Suppressor macrophage (primary cell): ENCODE measurements at places on chromosomes 1 and 21.

GRCh38 chr21:42587036-42587435 is 66.4 kb upstream of the PDE9A start:
- no peak for DNase-seq

DNA sequence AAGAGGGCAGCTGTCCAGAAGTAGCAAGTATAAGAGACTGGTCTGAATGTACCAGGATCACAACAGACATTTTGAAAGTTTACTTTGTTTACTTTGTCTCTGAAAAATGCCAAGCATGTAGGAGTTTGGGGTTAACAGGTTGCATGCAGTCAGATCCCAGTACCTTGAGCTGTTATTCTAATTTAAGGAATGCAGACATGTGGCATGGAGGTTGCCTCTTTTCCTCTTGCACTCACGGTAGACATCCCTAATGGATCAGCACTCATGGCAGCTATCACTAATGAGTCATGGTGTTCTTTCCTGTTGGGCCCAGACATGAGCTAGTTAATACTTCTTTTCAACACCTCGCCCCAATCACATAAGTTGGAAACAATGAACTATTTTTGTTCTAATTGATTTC is 67.3 kb downstream of the GADD45A start:
- DNase-seq: no peak

DNA sequence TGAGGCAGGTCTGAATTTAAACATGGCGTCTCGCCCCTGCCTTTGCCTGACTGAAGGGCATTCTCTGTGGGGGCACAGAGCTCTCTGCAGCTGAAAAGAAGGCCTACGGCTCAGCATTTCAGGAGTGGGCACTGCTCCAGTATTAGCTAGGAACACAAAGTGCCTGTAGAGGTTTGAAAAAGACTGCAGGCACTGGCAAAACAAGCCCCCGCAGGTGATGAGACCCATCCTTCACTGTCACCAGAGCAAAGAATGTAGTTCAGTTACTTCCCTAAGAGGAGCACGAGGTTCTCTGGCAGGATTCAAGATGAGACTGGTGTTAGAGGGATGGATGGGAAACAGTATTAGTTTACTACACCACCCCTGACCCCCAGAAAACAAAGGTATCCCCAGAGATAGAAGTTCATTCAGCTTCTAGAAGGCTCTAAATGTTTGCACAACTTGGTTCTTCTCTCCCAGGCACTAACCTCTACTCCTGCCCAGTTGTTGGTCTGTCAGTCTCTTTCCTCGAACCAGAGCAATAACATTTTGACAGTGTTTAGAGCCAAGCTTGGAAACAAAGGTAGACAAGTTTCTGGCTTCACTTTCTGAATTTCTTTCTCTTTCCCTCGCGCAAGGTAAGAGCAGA is 101.9 kb upstream of the KCNE2 start:
- DNase-seq: no peak

DNA sequence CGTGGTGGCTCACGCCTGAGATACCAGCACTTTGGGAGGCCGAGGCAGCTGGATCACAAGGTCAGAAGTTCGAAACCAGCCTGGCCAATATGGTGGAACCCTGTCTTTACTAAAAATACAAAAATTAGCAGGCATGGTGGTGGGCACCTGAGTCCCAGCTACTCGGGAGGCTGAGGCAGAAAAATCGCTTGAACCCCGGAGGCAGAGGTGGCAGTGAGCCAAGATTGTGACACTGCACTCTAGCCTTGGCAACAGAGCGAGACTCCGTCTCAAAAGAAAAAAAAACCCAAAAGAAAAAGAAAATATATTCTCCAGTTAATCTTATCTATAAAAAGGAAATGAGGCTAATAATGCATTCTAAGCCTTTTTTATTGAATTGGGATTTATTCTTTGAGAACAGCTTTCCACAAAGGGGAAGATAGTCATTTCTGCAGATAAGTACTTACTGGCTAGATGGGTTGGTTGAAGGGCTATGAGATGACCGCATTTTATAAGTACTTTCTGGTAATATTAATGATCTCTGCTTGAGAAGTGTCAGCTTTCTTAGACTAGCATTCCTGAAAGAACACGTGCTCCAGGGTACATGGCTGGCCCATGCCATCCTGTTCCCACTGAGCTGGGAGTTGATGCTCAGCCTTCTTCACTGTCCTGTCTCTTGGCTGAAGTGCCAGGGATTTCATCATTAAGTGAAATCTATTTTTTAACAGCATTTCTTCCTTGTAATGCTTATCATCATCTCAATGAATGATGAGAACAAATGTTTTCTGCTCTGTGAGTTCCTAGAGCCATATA is 57.9 kb downstream of the SASS6 start:
- no peak for DNase-seq

DNA sequence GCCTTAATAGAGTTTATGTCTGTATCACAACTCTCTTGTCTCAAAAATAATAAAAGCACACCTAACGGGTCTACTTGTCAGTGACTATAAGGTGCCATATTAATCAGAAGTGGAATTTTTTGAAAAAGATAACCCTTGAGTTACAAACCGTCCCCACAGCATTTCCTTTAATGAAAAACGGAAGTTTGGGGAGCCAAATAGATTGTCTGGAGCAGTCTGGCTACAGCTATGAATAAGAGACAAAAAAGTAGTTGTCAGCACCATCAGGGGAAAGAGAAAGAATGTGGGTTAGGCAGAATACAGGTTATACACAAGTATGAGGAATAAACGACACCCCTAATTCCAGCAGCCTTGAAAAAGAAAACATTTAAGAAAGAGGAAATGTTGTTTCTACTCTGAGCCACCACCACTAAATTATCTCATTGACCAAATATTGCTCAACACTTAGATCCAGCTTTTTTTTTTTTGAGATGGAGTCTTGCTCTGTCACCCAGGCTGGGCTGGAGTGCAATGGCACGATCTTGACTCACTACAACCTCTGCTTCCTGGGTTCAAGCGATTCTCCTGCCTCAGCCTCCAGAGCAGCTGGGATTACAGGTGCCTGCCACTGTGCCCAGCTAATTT is 29.4 kb upstream of the USP24 start:
- DNase-seq: peak; percentile 56

- DNase-seq: peak; percentile 55
Observed at GRCh38 chr1:209674957-209675564, at the start of gene G0S2. TSS of gene G0S2 (plus strand) at chr1:209675412. CDS start at chr1:209675685, 273 bp downstream.

DNA sequence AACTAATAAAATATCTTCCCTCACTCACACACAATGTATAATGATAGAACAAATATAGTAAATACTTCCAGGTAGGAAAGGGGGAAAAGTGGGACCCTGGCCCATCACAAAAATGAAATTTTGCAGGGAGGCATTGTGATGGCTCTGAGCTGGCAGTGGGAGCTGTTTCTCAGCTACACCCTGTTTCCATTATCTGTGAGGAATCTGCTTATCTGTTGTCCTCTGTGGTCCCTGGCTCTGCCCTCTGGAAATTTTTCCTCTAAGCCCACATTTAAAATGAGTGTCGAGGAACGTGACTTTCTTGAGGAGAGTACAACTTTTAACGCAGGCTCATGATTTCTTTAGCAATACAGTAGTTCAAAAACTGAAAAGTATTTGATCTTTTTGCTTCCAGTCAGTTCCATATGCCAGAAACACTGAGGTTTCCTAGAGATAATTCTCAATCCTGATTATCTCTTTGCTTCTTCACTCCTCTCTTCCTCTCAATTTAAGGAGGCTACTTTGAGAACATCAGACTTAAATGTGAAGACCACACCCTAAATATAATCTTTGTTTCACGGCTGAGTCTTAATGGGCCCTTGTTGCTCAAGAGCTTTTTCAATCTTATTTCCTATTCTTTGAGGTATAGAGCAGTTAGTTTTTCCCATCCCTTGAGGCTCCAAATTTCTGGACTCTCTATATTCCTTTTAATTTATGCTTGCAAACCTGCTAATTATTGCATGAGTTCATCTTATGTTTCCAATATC is 5.0 kb upstream of the EEIG2 start:
- DNase-seq: no peak

- DNase-seq: peak; percentile 77
Observed at GRCh38 chr1:45566722-45567121, 16.1 kb downstream of the AKR1A1 start.

- no peak for DNase-seq
Observed at GRCh38 chr1:204268101-204268500, 54.3 kb upstream of the GOLT1A start.

GRCh38 chr1:85888921-85889320 is 180.7 kb upstream of the ZNHIT6 start:
- no peak for DNase-seq

DNA sequence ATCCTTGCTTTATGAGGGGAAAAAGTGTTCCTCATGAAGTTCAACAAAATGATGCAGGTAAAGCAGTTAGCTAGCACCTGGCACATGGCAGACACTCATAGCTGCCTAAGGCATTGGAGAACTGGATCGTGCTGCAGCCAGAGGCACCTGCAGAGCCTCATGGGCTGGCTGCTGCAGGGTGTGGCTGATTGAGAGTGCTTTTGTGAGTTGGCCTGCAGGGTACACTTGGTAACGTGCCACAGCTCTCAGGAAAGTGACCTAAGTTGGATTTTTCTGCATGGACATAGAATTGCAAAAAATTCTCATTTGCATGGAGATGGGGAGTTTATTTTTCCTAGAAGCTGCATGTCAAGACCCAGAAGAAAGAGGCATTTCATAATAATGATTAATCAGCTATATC is 31.6 kb upstream of the IL20 start:
- no peak for DNase-seq

DNA sequence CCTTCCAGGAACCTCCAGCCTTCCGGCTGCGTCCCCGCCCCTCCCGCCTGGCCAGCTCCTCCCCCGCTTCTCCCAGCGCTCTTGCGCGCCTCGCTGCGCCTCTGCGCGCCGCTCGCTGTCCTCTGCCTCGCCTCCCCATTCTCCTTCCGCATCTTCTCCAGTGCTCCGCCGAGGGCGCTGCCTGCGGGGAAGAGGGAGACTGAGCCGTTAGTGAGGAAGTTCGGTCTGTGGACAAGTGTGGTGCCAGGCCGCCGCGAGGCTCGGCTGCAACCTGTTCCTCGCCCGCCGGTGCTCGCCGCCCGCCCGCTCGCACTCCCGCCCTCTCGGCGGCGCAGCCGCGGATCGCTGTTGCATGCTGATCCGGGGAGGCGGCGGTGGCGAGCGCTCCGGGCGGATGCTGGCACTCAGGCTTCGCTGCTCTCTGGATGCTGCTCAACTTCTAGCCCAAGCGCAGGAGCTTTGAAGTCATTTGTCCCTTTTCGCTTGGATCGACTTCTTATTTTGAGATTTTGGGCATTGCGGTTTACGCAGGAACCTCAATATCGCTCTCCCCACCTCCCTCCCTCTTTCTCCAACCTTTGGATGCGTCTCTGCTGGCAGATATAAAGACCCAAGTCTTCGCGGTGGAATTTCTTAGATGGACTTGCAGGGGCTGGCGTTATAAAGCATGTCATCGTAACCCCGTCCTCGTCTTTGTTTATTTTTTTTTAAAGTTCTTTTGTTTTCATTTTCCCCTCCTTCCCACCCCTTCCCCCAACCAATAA is 614 bp upstream of the CACNA1E start:
- DNase-seq: peak; percentile 58

DNA sequence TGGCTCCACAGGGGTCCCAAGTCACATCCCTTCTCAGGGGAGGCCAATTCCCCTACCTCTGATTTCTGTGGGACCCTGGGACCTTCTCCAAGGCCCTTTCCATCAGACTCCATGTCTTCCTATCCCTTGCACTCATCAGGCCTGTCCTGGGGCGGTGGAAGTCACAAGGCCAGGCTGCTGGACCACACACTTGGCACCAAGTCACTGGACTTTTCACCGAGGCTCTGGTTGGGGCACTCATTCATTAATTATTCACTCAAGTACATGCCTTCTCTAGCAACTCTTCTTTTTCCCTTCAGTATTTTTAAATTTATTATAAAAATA is 11.2 kb upstream of the FOXO6 start:
- no peak for DNase-seq

GRCh38 chr1:222375701-222376100 is 172.2 kb downstream of the HHIPL2 start:
- no peak for DNase-seq

DNA sequence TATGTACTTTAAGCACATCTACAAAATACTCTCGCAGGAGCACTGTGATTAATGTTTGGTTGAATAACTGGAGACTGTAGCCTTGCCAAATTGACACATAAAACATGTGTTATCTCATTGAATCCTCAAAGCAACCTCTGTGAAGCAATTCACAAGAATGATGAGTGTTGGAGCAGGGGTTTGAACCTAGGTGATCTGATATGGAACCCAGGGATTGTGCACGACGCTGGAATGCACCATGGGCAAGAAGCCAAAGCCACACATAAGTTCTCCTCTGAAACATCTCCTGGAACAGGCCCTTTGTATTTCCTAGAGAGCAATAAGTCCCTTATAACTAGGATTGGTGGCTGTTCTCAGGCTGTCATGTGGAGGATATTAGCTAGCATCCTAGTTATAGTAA is 124.6 kb upstream of the IVNS1ABP start:
- DNase-seq: no peak

GRCh38 chr1:183896466-183897048 is 91.6 kb downstream of the RGL1 start:
- peak; percentile 78 for DNase-seq

DNA sequence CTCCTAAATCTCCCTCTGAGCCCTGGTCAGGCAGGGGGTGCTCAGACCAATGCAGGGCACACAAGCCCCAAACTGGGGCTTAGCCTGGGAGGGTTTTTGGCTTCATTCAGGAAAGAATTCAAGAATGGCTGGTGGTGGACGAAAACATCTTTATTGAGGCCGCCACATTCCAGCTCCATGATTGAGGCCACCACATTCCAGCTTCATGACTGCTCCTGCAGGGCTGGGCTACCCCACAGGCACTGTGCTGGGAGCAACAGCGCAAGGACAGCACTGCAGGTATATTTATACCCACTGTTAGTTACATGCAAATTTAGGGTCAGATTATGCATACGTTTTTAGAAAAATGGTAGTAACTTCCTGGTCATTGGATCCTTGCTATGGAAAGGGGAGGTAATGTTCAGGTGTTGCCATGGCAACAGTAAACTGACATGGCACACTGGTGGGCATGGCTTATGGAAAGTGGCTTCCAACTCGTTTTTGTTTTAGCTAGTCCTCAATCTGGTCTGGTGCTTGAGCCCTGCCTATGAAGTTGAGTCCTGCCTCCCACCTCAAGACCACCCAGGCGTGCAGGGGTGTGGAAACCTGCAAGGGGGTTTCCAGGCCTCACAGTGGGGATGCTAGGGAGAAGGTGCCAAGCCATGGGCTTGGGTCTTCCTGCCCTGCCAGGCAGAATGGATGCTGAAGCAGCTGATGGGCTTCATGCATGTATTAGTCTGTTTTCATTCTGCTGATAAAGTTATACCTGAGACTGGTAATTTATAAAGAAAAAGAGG is 348.7 kb upstream of the AJAP1 start:
- no peak for DNase-seq

DNA sequence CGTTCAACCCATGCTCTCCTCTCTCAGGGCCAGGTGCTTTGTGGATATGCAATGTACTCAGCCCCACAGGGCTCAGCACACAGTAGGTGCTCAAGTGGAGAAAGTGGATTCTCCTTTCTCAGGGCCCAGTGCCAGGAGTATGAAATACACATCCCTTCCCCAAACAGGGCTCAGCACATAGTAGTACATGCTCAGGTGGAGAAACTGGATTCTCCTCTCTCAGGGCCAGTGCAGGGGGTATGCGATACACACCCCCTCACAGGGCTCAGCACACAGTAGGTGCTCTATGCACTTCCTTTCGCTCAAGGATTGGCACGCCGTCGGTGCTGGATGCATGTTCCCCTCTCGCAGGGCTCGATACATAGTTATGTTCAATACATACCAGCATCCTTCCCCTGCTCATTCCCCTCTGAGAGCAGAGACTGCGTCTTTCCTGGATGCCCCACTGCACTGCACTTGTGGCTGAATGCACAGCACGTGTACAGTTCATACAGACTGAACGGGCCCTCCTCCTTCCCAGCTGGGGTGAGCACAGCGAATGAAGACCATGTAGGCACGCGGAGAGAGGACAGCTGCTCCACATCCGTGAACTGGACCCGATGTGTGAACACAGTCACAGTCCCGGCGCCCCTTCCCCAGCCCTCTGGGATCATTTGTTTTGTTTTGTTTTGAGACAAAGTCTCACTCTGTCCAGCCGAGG is 16.6 kb upstream of the DISP3 start:
- no peak for DNase-seq
